Stimulated activated CD8-positive, alpha-beta memory T cell treated with anti-CD3 and anti-CD28 coated beads, Interleukin-4, amount 100 ng/mL, for 1 hour (primary cell): ENCODE measurements at places on chromosomes 1 and 21.

- DNase-seq = peak; percentile 70
Measured at GRCh38 chr1:248838357-248839167, 538 bp downstream of the ZNF672 start.

- no peak for DNase-seq
Measured at GRCh38 chr1:106995970-106996369, 60.5 kb upstream of the PRMT6 start.

- DNase-seq = no peak
Measured at GRCh38 chr1:36408479-36408878, 10.8 kb upstream of the LSM10 start.

DNA sequence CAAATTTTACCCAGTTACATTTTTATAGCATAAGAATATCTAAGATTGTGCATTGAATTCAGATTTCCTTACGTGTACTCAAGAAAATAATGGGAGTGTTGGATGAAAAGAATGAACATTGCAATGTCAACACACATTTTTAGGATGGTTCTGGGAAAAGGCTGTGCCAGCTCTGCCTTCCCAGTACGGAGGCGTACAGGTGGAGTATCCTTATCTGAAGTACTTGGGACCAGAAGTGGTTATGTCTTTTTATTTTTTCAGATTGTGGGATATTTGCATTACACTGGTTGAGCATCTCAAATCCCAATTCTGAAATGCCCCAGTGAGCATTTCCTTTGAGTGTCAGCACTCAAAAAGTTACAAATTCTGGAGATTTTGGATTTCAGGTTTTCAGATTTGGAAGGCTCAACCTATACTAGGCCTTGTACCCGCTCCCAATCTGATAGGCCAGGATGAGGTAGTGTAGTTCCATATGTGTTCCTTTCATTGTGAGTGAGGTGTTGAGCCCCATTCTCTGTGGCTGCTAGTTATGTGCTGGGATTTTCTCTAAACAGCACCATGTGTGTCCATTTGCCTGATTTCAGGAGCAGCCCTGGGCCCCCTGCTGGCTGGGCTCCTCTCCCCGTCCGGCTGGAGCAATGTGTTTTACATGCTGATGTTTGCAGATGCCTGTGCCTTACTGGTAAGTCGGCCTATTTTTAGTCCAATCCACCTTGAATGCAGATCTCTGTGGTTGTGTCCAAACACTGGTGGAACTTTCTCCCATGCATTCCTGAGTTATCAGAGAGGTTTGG is 60.8 kb downstream of the SLC37A1 start:
- no peak for DNase-seq

GRCh38 chr1:13570924-13571323 is 12.7 kb upstream of the PDPN start:
- no peak for DNase-seq

GRCh38 chr1:17196496-17197185 is 8.3 kb upstream of the PADI1 start:
- no peak for DNase-seq

GRCh38 chr1:223473601-223474344 is 80.6 kb downstream of the CCDC185 start:
- DNase-seq = no peak

- no peak for DNase-seq
Measured at GRCh38 chr1:98286656-98287055, 365.8 kb upstream of the DPYD start.

DNA sequence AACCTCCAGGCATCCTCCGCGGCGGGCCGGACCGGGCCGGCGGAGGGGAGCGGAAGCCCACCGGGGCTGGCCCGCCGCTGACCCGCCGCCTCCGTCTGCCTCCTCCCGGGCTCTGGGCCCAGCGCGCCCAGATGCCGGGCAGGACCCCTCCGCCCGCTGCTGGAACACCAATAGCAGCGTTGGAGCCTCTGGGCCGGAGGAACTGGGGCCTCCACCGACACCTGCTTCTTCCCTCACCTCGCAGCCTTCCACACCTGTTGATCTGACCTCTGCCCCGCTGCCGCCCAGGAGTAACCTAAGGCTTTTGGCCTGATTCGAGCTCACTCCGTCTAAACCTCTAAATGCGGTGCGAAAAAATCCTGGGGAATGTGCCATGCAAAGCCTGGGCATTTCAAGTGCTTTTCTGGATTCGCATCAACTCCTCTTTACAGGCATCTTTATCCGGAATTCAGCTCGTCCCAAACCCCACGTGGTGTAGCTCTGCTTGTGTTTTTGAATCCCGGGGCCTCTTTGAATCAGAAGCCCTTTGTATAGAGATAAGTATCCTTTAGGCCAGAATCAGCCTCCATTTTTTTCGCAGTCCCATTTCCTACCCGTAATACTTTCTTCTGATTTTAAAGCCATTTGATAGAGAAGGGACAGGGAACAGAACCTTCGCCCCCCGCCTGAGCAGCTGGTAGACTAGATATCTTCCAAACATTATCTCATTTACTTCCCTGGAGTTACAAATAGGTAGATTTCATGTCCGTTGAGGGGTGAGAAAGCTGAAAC is 680 bp upstream of the CNN3 start:
- DNase-seq = no peak

DNA sequence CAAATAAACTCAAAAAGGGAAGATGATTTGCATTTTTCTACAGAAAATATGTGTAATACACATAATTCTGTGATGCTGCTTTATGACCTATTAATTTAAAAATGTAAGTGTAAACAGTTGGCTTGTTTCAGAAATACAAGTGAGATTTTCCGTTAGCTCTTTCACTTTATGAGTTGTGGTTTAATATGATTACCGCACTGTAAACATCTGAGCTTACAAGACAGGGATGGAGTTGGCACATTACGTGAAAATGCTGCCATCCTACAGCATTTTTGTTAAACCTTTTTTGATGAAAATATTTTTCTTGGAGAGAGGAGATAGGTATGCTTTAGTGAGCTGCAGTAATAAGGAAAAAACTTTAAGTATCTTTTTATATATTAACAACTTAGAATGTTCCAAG is 426.8 kb upstream of the ADAMTS5 start:
- DNase-seq = no peak
